ENCODE measurements at places on chromosomes 2 and 18.

DNA sequence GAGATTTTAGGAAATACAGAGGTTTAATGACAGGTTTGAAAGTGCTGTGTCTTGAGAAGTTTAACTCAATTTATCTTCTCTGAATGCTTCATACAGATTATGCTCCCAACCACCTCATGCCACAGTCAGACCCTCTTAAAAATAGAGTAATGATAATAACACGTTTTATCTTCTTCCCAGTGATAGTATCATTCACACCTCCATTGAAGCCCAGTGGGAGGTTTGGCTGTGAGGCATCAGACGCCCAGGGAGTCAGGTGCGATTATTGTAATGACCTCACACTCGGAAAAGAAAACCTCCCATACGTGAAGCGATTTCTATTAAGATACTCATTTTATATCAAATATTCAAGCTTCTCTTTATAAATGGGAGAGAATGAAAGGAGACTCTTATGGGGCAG is 366.3 kb downstream of the SETBP1 start:
- no peak for DNase-seq

DNA sequence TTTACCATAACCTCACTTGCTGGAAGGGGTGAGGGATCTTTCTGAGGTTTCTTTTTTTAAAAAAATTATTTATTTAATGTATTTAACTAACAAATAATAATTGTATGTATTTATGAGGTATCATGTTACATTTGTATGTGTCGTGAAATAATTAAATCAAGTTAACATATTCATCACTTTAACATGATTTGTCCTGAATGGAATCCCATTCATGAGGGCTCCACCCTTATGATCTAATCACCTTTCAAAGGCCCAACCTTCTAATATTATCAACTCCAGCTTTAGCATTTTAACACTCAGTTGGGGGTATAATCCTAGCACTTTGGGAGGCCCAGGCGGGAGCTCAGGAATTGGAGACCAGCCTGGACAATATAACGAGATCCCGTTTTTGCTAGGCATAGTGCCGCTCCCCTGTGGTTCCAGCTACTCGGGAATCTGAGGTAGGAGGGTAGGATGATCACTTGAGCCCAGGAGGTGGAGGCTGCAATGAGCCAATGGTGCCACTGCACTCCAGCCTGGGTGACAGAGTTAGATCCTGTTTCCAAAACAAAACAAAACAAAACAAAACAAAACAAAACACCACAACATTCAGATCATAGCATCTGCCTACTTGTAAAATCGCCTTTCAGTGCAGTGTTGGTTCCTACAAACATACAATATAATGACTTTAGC is 1.1 kb upstream of the TAF4B start:
- DNase-seq: no peak

DNA sequence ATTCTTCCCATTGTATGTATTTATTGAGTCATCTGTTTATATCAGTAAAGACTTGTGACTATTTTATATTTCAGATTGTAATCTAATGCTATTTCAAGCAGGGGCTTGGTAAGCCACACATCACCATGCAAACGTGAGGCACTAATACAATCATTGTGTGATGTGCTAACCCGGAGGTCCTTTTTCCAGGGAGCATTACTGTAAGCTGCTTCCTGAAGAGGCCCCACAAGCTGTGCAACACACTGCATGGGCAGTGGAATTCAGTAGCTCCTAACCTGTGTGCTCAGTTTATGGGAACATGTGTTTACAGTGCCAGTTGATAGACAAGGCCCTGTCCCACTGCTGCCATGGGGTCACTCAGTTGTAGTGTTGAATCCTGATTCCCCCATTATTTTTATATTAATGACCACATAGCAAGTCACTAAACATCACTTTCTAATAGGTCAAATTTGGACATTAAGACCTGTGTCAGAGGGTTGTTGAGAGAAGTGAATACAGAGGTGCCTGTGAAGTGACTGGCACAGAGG is 162.9 kb downstream of the FHOD3 start:
- no peak for DNase-seq

DNA sequence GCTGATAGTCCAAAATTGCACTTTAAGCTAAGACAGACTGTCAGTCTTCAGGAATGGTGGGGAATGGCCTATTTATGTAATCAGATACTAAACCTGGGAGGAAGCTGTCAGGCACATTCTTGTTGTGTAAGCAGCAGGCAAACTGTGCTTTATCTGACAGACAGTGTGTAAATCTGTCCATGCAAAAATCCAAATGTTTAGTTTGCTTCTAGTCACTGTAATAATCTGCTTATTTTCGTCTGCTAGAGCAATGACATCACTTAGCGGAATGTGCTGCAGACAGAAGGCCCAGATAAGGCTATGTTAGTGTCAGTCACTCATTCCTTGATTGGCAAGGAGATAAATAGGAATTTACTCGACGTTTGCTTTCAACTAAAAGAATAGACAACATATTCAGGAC is 263.5 kb downstream of the ZNF407 start:
- no peak for DNase-seq

- no peak for DNase-seq
These were observed 72.5 kb downstream of the SH3BP4 start for GRCh38 chr2:235024191-235024860.

GRCh38 chr18:9826685-9827084 is 59.1 kb upstream of the TXNDC2 start:
- no peak for DNase-seq

DNA sequence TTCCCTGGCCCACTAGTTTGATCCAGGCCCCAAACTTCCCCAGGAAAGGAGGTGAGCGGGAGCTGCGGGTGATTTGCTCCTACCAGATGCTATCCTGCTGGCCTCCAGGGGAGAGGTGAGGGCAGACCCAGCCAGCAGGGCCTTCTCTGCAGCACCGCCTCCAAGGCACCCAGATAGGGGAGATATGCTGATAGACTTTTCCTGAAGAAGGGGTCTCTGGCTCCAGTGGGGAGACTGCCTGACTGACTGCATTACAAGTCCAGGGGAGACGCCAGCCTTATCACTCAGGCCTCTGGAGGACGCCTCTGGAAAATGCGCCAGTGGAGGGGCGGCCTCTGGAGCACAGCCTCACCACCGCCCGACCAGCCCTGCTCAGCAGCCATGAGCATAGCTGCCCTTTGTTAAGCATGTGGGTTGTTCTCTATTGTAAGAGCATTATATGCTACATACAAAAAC is 60.6 kb upstream of the SMAD7 start:
- no peak for DNase-seq

- DNase-seq: peak; percentile 71
These were observed at the start of gene PTGR3 for GRCh38 chr18:75209129-75209950. Gene PTGR3, minus strand, starts transcription at chr18:75209139. Its CDS starts 81 bp downstream, at chr18:75209058.

DNA sequence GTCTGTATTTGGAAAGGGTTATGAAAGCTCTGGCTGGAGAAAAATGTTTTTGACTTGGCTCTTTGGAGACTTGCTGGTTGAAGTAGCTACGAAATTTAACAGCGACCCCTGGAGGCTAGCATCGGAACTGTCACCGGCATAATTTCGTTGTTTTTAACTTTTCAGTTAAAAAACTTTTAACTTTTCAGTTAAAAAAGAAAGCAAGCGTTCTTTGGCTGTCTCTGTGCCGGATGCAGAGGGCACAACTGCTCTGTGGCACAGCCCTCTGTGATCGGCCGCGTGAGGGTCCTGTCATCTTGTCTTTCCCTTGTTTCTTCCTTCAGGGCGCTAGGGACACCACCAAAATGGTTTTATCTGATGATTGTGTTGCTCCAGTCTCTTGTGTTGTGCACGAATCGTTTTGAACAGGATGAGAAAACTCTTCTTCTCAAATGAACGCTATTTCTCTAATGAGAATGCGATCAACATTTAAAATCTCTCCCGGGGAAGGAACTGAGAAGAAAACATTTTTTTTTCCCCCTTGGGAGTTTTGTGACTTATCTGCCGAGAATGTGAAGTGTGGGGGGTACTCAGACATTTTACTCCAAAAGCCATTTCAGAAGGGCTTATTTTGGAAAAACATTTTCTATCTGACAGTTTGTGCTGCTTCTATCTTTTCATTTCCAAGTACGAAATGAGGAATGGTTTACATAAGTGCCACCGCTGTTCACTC is 57.1 kb downstream of the ADCYAP1 start:
- no peak for DNase-seq

DNA sequence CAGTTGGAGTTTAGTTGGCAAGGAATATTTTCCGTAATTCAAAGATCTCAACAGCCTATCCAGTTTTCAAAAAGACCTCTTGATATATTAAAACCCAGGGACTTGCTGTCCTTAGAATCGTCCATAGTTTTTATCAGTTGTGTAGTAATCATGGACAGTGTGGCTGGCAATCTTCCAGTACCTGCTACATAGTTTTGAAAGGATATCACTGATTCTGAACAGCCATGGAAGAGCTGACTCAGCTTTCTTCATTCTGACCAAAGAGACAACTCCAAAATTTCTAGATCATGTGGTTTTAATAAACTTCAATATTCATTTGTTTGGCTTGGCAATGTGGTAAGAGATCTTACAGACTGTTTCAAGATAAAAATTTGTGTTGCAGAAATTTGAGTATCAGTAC is 616.7 kb downstream of the TDRD15 start:
- DNase-seq: no peak

GRCh38 chr2:113300281-113300680 is 21.6 kb upstream of the PAX8 start:
- DNase-seq: no peak

- no peak for DNase-seq
These were observed 173.3 kb downstream of the ALPK2 start for GRCh38 chr18:58455314-58456188.

- no peak for DNase-seq
These were observed 806.7 kb downstream of the NRXN1 start for GRCh38 chr2:50225021-50225928.

GRCh38 chr2:23381084-23381483 is 3.9 kb upstream of the KLHL29 start:
- no peak for DNase-seq

GRCh38 chr2:53886406-53887280 is 26.9 kb upstream of the GPR75 start:
- no peak for DNase-seq
